PC-9 (cell line): ENCODE measurements at places on chromosomes 16 and 17.

- DNase-seq: no peak
Measured at GRCh38 chr17:51674579-51675255, 414.4 kb downstream of the UTP18 start.

GRCh38 chr17:63685578-63685977 is 14.3 kb downstream of the LIMD2 start:
- DNase-seq: no peak

GRCh38 chr16:21244518-21245215 is 11.2 kb downstream of the ANKS4B start:
- no peak for DNase-seq

GRCh38 chr17:11742886-11743285 is 144.6 kb downstream of the DNAH9 start:
- DNase-seq: no peak

- DNase-seq: peak; percentile 42
Measured at GRCh38 chr17:42629411-42630009, 20.0 kb downstream of the TUBG1 start.

- no peak for DNase-seq
Measured at GRCh38 chr16:55323637-55324271, at the start of gene IRX6. TSS of gene IRX6 (plus strand) at chr16:55324203. CDS start at chr16:55325092, 889 bp downstream.

DNA sequence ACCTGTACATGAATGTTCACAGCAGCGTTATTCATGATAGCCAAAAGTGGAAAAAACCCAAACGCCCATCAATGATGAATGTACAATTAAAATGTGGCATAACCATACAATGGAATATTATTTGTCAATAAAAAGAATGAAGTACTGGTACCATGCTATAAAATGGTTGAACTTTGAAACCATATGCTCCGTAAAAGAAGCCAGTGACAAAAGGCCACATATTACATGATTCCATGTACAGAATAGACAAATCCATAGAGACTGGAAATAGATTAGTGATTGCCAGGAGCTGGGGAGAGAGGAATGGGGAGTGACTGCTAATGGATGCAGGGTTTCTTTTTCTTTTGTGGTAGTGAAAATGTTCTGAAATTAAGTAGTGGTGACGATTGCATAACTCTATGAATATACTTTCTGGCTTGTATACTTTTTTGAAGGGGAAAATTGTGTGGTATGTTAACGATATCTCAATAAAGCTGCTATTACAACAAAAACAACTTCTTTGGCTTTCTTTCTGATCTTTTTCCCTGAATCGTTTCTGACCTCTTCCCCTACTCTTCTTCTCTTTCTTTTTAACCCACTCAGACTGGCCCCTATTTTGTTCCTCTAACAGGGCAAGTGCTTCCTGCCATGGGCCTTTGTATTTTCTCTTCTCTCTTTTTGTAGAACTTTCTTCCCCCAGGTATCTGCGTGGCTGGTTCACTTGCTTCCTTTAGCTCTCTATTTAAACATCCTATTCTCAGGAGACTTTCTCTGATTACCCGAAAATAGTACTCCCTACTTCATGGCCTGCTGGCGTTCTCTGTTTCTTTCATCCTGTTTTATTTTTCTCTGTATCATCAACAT is 67.9 kb downstream of the FTO start:
- DNase-seq: no peak

DNA sequence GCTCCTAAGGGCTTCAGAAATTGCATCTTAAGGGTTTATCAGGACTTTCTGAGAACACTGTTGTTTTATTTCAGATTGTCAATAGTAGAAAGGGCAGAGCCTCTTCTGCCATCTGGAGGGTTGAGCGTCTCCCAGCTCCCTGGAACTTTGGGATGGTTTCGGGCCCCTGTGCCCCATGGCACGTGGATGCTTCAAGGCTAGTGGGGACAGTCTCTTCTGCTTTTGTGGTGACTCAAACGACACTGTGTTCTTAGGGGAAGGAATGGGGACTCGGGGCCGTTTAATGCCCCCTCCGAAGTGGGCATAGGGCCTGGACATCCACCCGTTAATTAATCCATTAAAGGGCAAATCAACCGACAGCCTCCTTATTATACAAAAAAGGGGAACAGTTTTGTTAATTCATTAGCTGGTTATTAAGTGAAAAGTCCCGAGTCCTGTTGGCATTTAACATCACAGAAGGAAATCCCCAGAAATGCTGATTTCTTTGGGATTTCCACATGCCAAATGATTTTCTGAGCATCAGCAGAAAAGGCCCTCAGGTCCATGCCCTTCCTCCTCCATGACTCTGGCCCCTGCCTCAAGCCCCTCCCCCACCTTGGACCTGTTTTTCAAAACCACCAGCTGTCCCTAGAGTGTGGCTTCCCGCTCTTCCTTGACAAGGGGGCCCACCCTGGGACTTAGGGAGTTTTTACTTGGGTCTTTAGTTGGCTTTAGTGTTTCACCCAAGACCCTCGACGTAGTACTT is 68.7 kb downstream of the ARSG start:
- no peak for DNase-seq

DNA sequence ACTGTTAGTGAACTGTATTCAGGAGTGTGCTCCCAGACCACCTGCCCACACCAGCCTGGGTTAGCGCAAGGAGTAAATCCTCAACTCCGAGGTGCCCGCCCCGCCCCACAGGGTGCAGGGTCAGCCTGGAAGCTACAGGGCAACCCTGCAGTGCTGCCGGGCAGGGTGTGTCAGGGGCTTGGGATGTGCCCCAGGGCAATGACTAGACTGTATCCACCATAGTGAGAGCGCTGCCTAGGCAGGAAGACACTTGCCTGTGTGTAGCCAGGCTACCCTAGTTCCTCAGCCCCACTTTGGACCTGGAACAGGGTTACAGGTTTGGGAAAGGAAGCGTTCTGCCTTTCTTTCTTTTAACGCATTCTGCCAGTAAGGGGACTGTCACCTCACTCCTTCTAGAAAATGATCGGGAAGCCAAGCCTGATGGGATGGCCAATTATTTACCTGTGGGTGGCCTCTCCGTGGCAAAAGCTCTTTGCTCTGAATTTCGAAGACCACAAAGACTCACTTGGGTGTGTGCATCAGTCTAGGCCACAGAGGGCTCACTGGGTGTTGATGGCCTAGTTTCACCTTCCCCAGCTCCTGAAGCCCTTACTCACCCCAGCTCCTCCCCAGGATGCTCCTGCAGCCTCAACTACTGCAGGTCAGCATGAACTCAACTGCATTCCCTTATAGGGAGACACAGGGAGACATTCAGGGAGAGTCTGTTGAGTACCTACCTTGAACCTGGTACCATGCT is 90.9 kb downstream of the CCDC182 start:
- no peak for DNase-seq

DNA sequence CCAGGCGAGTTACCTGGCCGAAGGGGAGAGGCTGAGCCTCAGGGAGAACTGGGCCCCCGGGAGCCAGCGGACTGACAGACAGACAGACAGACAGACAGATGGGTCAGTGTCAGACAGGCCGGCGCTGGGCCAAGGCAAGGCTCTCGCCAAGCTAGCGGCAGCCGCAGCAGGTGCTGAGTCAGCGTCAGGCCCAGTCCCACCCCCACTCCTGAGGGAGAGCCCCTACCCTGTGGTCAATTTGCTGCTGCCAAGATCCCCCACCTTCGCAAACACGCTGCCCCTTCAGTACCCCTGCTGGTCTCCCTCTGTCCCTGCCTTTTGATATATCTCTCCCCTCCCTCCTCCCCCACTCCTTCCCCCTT is 1.5 kb downstream of the FGF11 start:
- no peak for DNase-seq

DNA sequence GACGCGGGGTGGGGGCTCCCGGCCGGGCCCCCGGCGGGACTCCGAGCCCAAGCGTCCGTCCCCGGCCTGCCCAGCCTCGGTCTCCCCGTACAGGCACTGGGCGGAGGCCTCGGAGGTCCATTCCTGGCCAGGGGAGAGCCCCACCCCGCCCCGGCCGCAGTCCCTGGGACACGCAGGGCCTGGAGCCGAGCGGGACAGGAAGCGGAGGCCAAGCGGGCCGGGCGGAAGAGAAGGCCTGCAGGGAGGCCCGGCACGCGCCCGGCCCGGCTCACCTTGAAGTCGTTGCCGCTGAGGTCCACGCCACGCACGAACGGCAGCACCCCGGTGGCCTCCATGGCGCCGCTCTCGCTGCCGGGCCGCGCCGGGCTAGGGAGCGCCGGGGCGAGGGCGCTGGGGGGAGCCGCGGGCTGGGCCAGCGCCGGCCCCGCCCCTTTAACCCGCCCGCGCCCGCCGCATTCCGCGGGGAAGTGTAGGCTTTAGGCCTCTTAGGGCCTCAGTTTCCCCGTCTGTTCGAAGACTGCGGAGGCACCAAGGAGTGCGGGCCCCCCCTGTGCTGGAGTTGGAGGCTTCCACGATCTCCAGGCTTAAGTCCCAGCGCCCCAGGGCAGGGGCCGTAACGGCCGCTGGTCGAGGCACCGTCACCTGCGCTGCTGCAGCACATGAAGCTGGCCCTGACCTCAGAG is at the start of gene FLII:
FLII (minus strand) TSS at position 383 of the 683 bp plus-strand sequence; CDS start at position 335, 48 bp downstream.
- DNase-seq: peak; percentile 63

DNA sequence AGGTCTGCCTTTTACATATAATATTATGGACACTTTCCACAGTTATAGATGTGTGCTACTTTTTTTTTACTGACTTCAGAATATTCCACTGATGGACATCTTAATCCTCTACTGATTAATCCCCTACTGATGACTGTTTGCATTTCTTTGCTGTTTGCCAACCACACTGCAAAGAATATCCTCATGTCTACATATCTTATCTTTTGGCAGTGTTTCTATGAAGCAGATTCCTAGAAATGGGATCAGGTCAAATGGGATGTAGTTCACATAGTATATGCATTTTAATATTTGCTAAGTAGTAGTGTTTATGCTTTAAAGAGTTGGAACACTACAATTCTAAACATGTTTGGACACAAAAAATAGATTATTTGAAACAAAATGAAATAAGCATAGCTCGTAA is 3.2 kb downstream of the CCL3 start:
- DNase-seq: no peak

- no peak for DNase-seq
Measured at GRCh38 chr17:50556803-50557202, 3.7 kb upstream of the CACNA1G start.

GRCh38 chr17:80956321-80957190 is 35.1 kb upstream of the CHMP6 start:
- no peak for DNase-seq

GRCh38 chr16:733382-734207 is 6.7 kb downstream of the HAGHL start:
- DNase-seq: no peak

- DNase-seq: no peak
Measured at GRCh38 chr16:78376452-78376851, 277.0 kb downstream of the WWOX start.

GRCh38 chr16:79257953-79258490 is 342.5 kb downstream of the MAF start:
- no peak for DNase-seq

DNA sequence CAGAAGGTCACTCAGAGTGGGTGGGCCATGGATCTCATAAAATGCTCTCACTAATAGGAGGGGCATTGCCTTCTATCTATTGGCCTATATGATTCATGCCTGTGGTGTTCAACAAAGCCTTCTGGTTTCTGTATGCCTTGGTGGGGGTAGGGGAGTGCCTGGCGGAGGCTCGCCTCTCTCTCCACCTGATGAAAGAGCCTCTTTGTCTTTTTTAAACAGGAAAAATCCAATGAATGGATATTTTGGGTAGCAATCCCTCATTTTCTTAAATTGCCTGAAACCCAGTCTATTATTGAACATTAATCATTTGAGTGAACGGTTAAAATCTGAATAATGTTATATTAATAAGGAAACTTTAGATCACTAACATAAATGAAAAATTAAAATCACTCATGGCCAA is 90.6 kb downstream of the TOX3 start:
- DNase-seq: no peak

DNA sequence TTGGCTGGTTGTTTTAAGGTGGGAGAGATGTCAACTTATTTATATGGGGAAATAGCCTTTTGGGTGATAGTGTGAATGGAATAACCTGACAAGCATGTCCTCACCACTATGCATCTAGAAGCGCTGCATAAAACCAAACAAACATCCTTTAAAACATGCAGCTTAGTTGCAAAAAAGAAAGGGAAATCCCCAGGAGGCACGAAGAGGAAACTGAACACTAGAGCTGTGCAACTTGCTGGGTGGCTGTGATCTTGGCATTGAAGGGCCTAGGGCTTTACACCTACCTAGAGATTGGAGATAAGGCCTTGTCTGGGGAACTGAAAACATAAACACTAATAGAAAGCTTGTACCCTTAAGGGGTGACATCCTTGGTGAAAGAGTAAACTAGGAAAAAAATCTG is 7.3 kb downstream of the C16orf54 start:
- peak; percentile 62 for DNase-seq

DNA sequence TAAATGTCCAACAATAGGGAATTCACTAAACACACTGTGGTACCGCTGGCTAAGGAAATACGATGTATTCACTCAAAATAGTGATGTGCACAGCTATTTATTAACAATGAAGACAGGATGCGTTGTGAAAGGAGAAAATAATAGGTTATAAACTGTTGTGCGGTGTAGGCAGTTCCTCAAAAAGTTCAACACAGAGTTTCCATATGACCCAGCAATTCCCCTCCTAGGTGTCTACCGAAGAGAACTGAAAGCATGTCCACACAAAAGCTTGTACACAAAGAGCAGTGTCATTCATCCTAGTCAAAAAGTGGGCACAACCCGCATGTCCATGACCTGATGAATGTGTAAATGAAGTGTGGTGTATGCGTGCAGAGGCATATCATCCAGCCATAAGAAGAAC is 1.2 kb upstream of the CES1 start:
- no peak for DNase-seq

DNA sequence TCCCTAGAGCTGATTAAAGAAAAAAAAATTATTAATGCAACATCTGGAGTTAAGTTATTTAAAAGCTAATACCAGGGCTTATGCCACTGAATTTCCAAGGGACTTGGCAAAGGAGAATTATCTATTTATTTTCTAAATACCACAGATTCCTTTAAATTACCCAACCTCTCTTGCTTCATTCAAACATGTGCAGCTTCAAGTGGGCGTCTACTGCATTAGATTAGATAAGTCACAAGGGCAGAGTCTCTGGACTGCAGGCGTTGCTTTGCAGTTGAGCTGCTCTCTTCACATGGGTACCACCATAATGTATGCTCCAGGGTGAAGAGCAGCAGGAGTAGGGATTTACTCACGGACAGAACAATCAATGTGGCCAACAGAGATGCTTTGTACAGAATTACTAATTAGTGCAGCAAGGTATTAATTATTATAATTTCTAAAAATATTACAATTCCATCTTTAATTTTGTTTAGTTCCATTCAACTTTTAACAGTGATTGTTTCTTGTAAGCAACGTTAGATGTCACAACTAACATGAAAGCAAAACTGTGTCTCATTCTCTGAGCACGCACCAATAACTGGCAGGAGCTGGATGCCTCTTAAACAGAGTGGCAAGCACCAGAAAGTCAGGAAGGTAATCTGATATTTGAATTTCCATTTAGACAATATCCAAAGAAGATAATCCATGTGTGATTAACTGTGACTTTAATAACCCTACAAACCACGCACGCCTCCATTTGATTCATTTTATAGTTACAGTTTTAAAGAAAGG is 214.2 kb downstream of the STX8 start:
- no peak for DNase-seq
